ENCODE measurements at places on chromosomes 13 and 19.

DNA sequence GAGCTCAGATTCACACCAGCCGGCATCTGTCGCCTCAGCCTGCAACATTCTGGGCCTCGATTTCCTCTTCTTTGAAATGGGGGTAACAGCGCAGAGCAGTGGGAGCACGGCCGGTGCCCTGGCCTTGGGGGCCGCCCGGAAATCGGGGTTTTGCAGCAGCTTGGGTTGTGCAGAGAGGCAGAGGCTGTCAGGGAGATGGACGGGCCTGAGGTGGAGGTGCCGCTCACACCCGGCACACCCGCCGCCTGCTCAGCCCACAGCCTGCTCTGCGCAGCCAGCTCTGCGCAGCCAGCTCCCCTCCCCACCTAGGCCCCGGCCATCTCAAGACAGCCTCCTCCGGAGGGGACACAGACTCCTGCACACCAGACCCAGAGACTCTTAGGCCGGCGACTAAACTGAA, 10.6 kb downstream of the KLF2 start:
- no peak for DNase-seq

- DNase-seq: no peak
Observed at GRCh38 chr19:33564836-33565338, 43.3 kb upstream of the PEPD start.

- no peak for DNase-seq
Observed at GRCh38 chr13:85255978-85256377, 543.2 kb downstream of the SLITRK6 start.

DNA sequence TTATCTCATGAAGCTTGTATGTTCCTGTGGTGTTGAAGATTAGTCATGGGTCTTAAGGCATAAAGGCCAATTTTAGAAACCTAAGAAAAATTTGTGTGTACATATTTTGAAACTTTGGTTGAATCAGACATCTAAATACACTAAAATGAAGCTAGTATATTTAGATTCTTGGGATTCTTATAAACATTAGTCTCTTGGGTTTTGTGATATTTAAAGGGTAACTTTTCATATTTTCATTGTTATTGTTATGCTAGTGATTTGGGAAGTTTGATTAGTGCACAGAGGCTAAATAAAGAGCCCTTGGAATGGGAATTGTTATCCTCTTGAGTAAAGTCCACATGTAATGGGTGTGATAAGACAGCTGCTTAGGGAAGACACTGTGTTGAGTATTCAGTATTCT, 24.5 kb downstream of the UBA2 start:
- no peak for DNase-seq

- DNase-seq: no peak
Observed at GRCh38 chr13:27374126-27374613, 50.2 kb upstream of the GTF3A start.

- DNase-seq: no peak
Observed at GRCh38 chr13:113106711-113107351, 1.2 kb downstream of the F7 start.

GRCh38 chr13:48749699-48750473, 96.2 kb downstream of the CYSLTR2 start:
- no peak for DNase-seq

DNA sequence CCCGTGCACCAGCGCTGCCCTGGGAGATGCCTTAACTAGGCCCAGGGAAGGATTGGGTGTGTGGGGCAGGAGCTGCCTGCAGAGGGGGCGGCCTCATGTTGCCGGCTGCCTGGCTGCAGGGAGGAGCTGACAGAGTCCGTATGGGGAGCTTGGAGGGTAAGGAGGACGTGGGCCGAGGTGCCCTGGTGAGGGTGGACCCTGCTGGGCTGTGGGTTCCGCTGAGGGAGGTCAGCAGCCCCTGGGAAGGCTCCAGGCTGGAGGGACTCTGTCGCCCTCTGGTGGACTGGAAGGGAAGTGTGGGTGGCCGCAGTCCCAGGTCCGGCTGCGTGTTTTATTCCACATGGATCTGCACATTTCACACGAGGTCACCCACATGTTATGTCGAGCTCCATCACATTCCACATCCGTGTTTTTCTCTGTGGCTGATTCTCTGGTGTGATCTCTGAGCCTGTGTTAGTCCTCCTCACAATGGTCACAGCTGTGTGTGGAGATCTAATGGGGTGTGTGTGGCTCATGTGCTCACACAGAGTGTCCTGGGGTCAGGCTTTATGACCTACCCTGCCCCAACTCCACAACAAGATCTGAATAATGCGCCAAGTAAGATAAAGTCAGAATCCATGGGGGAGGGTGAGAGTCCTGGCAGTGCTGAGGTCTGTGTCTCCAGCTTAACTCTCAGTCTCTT, 1.8 kb upstream of the CEACAM8 start:
- no peak for DNase-seq

Measured in GF-D8 (cell line).